Activated CD4-positive, alpha-beta T cell treated with anti-CD3 and anti-CD28 coated beads, Interleukin-2, amount 10 ng/mL, durations not matched to agents 24 days and 14 days (primary cell): ENCODE measurements at places on chromosomes 6 and 20.
A peak's percentile ranks its signal among the peaks of the same experiment; 100 is the strongest.

- no peak overlapping the region for H3K27ac ChIP-seq
- no peak for DNase-seq
- H3K4me3 ChIP-seq, result no peak overlapping the region
- H3K27me3 ChIP-seq, result no peaks in the 10 kb centered on the region
- H3K4me1 ChIP-seq, result peaks cover 4% of the 10 kb centered on the region
- H3K36me3 ChIP-seq, result peaks cover 3% of the 10 kb centered on the region
Observed at GRCh38 chr6:24689964-24690363, 23.1 kb downstream of the ACOT13 start.

GRCh38 chr20:45621593-45621992 is 7.9 kb upstream of the WFDC10A start:
- DNase-seq, result peak; percentile 29
- H3K27ac ChIP-seq, result no peak overlapping the region
- H3K27me3 ChIP-seq, result peaks cover 13% of the 10 kb centered on the region
- H3K4me3 ChIP-seq, result no peak overlapping the region
- H3K36me3 ChIP-seq, result no peaks in the 10 kb centered on the region

GRCh38 chr6:163585932-163586437 is 171.5 kb downstream of the QKI start:
- no peak overlapping the region for H3K27ac ChIP-seq
- H3K4me1 ChIP-seq, result peaks cover 3% of the 10 kb centered on the region
- H3K4me3 ChIP-seq, result no peak overlapping the region
- H3K27me3 ChIP-seq, result no peaks in the 10 kb centered on the region
- no peaks in the 10 kb centered on the region for H3K36me3 ChIP-seq

DNA sequence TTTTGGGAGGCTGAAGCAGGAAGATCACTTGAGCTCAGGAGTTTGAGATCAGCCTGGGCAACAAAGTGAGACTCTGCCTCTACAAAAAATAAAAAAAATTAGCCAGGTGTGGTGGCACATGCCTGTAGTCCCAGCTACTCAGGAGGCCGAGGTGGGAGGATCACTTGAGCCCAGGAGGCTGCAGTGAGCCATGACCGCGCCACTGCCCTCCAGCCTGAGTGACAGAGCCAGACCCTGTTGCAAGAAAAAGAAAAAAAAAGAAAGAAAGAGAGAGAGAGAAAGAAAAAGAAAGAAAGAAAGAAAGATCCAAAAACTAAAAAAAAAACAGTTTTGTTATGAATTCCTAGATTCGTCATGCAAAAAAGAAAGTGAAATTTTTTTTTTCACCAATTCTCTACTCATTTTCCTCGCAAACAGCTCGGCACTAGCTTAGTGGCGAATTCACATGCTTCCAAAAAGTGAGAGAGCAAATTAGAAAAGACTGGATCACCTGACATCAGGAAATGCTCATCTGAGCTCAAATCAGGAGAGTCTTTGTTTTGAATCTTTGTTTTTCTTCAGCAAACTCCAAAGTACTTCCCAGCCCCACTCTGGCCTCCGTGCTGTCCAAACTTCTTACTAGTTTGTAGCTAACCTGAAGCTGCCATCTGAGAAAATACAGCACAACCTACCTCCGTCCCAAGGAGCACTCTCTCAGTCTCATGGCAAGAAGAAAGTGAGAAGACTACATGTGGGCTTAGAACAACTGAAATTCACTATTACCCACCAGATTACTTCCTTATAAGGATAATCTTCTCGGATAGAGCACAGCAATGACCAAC is 27.0 kb downstream of the IPCEF1 start:
- no peaks in the 10 kb centered on the region for H3K36me3 ChIP-seq
- no peak for DNase-seq
- no peak overlapping the region for H3K27ac ChIP-seq
- no peaks in the 10 kb centered on the region for H3K4me1 ChIP-seq
- peaks cover 4% of the 10 kb centered on the region for H3K27me3 ChIP-seq

DNA sequence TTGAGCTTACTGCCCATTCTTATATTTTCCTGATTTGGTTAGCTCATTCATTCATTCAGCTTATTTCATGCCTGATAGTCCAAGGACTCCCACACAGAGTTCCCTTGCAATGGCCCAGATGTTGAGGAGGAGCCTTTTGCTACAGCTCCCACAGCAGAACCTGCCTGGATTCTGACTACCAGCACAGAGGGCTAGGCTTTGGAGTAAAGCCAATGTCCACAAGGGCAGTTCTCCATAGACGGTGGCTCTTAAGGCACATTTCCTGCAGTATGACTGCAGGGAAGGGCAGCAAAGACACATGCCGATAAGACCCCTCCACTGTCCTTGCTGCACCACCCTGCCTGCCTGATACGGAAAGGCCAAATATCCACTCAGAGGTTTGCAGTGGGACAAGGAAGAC is 112.3 kb upstream of the SYNDIG1 start:
- H3K27ac ChIP-seq, result no peak overlapping the region
- no peak for DNase-seq
- H3K36me3 ChIP-seq, result peaks cover 2% of the 10 kb centered on the region
- H3K4me3 ChIP-seq, result no peak overlapping the region
- H3K4me1 ChIP-seq, result no peaks in the 10 kb centered on the region

DNA sequence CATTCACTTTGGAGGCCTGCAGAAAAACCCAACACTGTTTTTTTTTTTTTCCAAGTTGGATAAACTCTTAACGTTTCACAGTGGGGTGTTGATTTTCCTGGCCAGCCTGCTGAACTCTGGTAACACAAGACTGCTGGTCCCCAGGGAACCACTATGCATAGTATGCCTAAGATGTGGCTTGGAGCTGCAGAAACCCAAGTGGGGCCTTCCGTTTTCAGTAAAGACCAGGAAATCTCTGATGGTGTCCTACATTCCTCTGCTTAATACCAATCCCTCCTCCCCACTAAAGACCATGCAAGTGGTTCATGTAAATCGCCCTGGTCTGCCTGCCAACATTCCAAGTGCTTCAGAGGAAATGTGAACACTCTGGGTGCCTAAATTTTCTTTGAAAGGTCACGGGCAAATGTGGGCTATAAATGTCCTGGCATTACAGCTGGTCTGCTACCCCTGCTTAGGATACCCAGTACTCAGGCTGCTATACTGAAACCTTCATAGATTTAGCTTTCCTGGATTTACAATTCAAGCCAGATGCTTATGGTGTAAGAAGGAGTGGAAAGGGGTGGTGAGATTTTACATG is 615.4 kb downstream of the MAFB start:
- no peak overlapping the region for H3K27ac ChIP-seq
- H3K36me3 ChIP-seq, result no peaks in the 10 kb centered on the region
- no peak overlapping the region for H3K4me3 ChIP-seq
- DNase-seq, result no peak
- no peaks in the 10 kb centered on the region for H3K27me3 ChIP-seq
- H3K4me1 ChIP-seq, result no peaks in the 10 kb centered on the region

GRCh38 chr6:127937102-127937501 is 36.2 kb upstream of the THEMIS start:
- no peak overlapping the region for H3K4me3 ChIP-seq
- H3K4me1 ChIP-seq, result peaks cover 55% of the 10 kb centered on the region
- H3K36me3 ChIP-seq, result peaks cover 16% of the 10 kb centered on the region
- DNase-seq, result no peak

- H3K36me3 ChIP-seq, result no peaks in the 10 kb centered on the region
- peaks cover 10% of the 10 kb centered on the region for H3K27me3 ChIP-seq
- DNase-seq, result no peak
- no peaks in the 10 kb centered on the region for H3K4me1 ChIP-seq
- H3K4me3 ChIP-seq, result no peak overlapping the region
Observed at GRCh38 chr6:53418288-53418687, 69.5 kb upstream of the ELOVL5 start.

- H3K36me3 ChIP-seq, result peaks cover 7% of the 10 kb centered on the region
- peak overlapping the region; percentile 35 for H3K27ac ChIP-seq
- H3K4me3 ChIP-seq, result peak overlapping the region; percentile 66
- peaks cover 42% of the 10 kb centered on the region for H3K27me3 ChIP-seq
Observed at GRCh38 chr6:32152769-32153563, 975 bp upstream of the PPT2 start.

GRCh38 chr6:87817183-87817582 is 115.2 kb upstream of the AKIRIN2 start:
- DNase-seq, result no peak
- no peaks in the 10 kb centered on the region for H3K36me3 ChIP-seq
- no peak overlapping the region for H3K27ac ChIP-seq
- no peak overlapping the region for H3K4me3 ChIP-seq

- no peak overlapping the region for H3K27ac ChIP-seq
- H3K27me3 ChIP-seq, result peaks cover 2% of the 10 kb centered on the region
- no peaks in the 10 kb centered on the region for H3K36me3 ChIP-seq
- no peak overlapping the region for H3K4me3 ChIP-seq
Observed at GRCh38 chr6:170122651-170123050, 168.2 kb downstream of the DLL1 start.

DNA sequence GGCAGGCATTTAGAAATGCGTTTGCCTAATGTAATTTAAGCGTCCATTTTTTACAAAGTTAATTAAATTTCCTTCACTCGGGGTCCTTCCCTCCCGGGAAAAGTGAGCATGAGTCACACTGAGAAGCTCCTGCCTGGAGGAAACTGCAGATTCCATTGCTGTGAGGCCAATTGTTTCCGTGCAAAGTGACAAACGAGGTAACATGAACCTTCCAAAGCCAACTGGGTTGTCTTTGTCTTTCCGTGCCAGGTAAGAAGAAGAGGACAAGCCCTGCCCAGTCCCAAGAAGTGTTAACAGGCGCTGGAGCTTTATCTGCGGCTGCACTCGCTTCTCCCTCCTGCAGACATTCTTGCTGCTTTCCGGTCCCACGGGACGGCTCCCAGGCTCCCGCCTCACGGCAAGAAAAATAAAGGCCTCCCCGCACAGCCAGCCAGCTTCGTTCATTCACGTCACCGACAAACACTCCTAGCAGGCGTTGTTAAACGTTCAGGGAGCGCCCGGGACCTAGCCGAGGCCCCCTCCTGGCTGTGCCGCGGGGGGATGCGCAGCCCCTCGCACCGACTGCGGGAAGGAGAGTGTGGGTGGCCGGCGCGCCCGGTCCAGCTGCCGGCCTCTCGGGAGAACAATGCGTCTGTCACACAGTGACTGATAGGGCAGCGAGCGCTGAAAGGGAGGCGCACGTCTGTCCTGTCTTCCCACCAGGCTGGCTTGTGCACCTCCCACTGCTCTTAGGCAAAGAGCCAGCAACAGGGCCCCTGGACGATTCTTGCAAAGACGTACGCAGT is 61.5 kb upstream of the HDDC2 start:
- H3K27me3 ChIP-seq, result peaks cover 56% of the 10 kb centered on the region
- no peaks in the 10 kb centered on the region for H3K36me3 ChIP-seq
- no peak for DNase-seq
- H3K4me1 ChIP-seq, result no peaks in the 10 kb centered on the region
- H3K4me3 ChIP-seq, result no peak overlapping the region

GRCh38 chr6:167968091-167968490 is 29.4 kb upstream of the KIF25 start:
- H3K36me3 ChIP-seq, result peaks cover 7% of the 10 kb centered on the region
- H3K4me3 ChIP-seq, result no peak overlapping the region
- DNase-seq, result peak; percentile 75
- H3K27me3 ChIP-seq, result no peaks in the 10 kb centered on the region
- peaks cover 3% of the 10 kb centered on the region for H3K4me1 ChIP-seq
